ENCODE measurements at places on chromosomes 1 and 21.

- DNase-seq: no peak
Observed at GRCh38 chr1:166283600-166283999, 116.8 kb upstream of the FAM78B start.

GRCh38 chr21:40386294-40386911 is 460.6 kb downstream of the DSCAM start:
- DNase-seq: no peak

GRCh38 chr1:179164494-179164893 is 65.0 kb downstream of the ABL2 start:
- DNase-seq: no peak

GRCh38 chr1:30242168-30242567 is 481.2 kb downstream of the MATN1 start:
- DNase-seq: peak; percentile 44

- DNase-seq: no peak
Observed at GRCh38 chr1:215669806-215670491, 102.8 kb downstream of the KCTD3 start.

Measured in DMS79 (cell line).